ENCODE measurements at places on chromosomes 5 and 9.

DNA sequence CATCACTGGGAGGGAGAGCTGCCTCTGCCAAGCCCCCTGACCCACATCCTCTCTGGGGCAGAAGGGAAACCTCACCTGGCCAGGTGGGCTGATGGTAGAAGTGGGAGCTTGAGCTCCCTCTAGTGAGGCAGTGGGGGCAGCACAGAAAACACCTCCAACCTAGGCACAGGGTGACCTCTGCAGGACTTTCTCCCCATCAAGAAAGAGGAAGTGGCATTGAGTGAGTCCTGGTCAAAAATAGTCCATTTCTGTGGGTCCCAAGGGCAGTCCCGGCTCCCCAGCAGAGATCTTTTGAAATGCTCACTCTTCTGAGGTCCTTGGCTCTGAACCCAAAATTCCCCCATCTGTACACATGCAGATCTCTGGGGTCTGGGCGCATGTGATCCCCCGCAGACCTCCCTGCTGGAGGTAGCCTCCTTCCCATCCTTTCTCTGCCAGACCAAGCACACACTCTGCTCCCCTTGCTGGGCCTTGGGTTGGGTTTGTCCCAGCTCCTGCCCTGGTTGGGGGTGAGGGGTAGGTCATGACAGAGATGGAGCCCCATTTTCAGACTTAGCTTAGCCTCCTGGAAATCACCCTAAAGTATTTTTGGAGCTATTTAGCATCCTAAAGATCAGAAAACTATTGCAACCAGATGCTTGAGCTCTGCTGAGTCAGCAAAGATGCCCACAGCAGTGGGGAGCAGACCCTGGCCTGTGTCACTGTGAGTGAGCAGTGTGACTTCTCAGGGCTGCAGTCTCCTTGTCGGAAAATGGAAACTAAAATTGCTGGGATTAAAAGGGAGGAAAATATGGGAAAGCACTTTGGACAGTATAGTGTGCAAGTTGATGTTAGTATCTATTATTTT is 41.6 kb upstream of the LCP2 start:
- DNase-seq = no peak

DNA sequence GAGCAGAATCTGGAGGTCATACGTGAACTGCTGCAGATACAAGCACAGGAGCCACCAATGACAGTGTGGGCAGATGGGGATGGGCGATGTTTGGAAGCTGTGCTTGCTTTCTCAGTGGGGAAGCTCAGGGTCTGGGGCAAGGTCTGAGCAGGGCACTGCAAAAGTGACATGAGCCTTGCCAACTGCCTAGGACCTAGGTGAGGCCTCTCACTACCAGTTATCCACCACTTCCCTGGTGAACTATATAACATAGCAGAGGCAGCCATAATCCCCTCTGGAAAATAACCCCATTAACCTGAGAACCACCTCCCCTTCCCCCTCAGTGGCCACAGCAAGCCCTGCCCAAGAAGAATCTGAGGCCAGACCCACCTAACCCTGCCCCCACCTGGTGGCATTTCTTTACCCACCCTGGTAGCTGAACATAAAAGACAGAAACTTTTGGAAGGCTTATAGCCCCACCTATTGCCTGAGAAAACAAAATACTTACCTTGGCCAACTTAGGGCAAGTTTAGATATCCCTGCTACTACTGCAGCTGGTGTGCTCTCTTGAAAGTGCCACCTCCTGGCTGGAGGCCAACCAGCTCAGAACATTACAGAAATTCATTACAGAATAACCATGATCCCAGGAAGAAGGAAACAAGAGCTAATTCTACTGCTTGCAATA is 18.8 kb upstream of the SPEF2 start:
- DNase-seq = no peak

- no peak for DNase-seq
These were observed 52.7 kb upstream of the GDNF start for GRCh38 chr5:37892586-37892985.

DNA sequence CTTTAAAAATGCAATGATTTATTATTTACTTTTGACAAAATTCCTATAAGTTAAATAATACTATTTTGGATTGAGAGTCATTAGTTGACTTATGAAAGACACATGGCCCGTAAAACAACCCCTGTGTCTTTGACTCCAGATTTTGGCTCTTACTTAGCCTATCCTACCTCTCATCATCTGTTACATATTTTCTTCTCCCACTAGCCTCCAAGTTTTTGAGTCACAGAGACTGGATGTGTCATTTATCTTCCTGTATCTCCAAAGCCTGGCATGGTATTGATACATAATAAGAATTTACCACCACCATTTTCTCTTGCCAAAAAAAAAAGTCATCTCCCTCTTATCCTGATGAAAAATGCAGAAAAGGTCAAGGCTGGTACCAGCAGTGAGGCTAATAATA is 99.9 kb downstream of the GABRB2 start:
- DNase-seq = no peak

DNA sequence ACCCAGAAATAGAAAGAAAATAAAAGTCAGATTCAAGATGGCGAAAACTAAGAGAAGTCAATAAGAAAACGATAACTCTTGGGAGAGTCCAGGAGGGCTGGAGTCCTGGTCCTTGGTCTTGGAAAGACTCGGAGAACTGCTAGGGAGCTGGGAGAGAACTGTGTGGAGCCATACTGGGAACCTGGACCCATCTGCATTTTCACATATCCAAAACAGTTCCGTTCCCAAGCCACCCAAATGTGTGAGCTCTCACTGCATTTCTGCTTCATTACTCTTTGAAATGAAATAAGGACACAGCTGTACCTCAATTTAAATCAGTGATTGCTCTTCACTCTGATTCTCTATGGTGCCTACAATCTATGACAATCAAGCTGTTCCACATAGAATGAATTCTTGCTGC is 68.1 kb upstream of the CER1 start:
- no peak for DNase-seq

DNA sequence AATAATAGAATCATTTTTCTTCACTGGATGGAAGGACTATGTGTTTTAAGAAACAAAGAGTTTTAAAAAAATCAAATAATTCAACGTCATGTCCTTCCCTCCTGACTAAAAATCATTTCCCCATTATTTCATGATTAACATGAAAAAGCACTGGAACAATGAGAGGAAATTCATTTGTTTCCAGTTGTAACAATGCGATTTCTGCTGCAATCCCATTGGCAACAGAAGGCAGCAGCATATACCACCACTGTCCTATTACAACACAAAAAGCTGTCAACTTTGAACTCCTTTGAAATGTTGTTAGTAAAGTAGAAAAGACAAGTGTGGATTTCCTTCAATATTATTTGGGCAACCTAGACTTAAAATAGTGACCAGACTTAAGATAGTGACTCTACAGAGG is 3.1 kb downstream of the C5orf63 start:
- DNase-seq = no peak

DNA sequence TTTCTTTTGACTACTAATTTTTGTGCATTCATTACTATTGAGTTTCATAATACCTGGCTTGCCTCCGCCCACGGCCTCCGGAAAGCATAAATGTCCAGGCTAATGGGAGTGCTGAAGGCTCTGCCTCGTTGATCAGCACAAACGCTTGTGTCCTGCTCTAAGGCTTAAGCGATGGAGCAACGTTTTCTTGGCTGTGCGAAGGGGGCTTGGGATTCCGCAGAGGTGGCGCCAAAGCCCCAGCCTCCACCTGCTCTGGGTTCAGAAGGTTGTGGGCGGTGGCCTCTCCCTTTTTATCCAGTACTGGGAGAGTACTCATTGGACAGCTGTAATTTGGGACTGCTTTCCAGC is 19.7 kb downstream of the ANXA2R start:
- DNase-seq = no peak

GRCh38 chr5:169544264-169544950 is 39.2 kb upstream of the SPDL1 start:
- no peak for DNase-seq

DNA sequence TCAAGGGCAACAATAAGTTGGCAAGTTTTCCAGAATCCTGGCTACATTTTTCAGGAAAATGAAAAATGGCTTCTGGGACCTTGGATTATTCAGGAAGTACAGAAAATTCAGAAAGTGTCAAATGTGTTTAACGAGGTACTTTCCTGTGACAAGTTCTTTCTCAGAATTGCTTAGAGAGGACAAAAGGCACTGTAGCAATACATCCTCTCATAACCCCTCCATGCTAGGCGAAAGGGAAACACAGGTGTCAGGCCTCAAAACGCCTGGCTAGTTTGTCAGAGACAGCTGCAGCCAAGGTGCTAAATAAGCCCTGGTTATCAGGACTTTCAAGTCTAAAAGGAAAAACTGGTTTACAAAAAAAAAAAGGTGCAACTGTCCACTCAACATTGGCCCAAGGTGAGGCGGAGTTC is 115.2 kb downstream of the GNAQ start:
- no peak for DNase-seq
